NCI-H187 treated with DMSO at 0.1 percent for 48 hours (cell line): ENCODE measurements at places on chromosomes 5 and 9.

- no peak for DNase-seq
Measured at GRCh38 chr5:118918232-118918631, 70.1 kb downstream of the DTWD2 start.

GRCh38 chr5:30581198-30581935 is 612.1 kb upstream of the CDH6 start:
- no peak for DNase-seq

DNA sequence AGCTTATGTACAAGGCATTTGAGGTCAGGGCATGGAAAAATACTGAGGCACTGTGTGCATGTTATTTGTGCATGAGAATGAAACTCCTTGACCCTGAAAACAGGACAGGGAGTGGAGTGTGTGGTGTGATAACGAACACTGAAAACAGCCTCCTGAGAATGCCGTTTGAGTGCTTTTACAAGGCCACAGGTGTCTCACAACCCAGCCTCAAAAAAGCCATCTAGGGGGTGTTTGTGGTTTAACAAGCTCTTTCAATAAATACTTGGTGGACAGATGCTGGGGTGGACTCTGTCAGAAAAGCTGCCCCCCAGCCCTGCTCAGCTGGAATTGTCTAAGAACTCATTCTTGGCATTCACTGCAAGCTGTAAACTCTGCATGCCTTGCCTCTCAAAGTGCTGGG is 94.0 kb upstream of the SLC25A48 start:
- no peak for DNase-seq

DNA sequence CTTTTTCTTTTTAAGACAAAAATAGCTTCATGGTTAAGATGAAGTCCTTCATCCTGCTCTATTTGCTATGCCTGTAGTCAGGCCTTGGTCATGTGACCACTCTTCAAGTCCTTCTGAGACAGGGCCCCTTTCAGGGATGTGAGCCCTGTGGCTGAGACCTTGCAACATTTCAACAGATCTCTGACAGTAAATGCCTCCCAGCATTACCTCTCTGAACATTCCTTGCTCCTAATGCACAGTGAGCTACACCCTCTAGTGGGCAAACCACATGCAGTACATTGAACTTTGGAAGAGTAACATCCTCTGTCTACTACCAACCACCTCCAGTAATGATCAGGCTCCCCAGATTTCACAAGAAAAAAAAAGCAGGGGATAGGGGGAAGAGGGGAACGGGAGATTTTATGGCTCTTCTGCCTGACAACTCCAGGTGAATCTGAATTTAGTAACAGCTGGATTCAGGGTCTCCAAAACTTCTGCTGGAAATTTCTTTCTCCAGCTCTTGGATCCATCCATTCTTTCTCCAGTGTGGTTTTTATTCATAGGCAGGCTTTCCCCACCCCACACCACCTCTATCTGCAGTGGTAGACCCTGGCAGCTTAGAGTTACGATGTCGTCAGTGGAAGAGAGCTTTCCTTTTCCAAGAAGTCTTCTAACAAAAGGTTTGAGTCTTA is 8.9 kb upstream of the FBXO38 start:
- peak; percentile 15 for DNase-seq

- no peak for DNase-seq
Measured at GRCh38 chr9:3080951-3081350, 237.1 kb upstream of the PUM3 start.

DNA sequence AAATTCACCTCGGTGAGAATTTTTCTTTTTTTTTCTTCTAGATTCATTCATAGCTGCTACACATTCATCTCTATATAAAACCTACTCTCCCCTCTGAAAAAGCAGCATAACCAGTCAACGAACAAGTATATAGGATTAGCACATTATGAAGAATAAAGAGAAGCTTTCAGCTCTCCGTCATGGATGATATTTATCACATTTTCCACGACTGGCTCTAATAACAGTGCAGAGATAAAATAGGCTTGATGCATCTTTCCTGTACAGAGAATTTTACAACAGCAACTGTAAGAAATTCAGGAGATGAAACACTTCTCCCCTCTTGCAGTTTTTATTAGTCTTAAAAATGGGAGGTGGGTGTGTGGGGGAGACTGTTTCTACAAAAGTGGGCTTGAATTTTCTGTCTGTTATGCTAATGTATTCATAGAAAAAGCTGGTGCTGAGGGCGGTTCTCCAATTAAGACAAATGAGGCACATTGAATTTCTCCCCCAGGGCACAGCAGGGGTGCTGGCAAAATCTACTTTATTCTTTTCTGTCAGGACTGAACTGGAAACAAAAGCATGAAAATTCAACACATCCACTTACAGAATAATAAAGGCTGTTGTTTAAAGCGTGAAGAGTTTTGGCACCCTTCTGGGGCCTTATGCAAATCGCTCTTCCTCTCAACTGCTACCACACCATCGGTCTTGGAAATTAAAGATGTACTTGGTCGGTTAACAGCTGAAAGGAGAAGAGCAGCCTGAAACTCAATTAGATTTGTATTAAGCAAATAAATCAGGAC is 233.9 kb upstream of the ZNF608 start:
- no peak for DNase-seq

DNA sequence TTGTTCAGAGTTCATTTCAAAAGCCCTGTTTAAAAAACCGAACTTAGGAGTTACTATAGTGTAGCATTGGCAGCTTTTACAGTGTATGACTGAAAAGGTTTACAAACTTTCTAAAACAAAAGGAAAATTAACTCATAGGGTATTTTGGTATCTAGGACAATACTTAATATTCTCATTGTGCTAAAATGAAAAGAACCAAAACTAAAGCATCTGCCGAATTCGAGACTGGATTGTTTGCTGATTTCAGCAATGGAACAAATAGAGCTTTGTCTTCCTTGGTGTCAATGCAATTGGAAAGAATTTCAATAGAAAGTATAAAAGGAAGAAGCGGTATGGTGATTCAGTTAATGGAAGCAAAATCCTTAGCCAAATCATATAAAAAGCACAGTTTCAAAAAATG is 254.1 kb downstream of the SLF1 start:
- no peak for DNase-seq

- no peak for DNase-seq
Measured at GRCh38 chr5:16580382-16580781, 36.4 kb downstream of the RETREG1 start.
